ENCODE measurements at places on chromosomes 6 and 20.

DNA sequence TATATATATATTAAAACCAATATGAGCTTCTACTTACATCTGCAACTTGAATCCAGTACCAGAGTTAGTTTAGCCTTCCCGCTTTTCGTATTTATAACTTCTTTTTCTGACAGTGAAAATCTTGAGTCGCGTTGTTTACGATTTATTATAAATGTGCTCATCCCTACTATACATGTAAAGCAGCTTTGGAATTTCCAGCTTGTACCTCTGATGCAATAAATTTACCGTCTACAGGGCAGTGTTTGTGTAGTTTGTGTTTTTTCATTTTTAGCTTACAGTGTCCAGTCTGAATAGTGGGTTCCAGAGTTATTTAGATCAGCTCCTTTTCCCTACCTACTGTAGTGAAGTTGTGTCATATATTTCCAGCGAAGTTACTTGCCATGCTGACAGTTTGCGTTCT, 66.3 kb downstream of the TIAM2 start:
- no peak for DNase-seq

GRCh38 chr6:44667668-44668390, 280.3 kb downstream of the CDC5L start:
- no peak for DNase-seq

GRCh38 chr20:11432407-11432806, 485.3 kb upstream of the BTBD3 start:
- DNase-seq = no peak

DNA sequence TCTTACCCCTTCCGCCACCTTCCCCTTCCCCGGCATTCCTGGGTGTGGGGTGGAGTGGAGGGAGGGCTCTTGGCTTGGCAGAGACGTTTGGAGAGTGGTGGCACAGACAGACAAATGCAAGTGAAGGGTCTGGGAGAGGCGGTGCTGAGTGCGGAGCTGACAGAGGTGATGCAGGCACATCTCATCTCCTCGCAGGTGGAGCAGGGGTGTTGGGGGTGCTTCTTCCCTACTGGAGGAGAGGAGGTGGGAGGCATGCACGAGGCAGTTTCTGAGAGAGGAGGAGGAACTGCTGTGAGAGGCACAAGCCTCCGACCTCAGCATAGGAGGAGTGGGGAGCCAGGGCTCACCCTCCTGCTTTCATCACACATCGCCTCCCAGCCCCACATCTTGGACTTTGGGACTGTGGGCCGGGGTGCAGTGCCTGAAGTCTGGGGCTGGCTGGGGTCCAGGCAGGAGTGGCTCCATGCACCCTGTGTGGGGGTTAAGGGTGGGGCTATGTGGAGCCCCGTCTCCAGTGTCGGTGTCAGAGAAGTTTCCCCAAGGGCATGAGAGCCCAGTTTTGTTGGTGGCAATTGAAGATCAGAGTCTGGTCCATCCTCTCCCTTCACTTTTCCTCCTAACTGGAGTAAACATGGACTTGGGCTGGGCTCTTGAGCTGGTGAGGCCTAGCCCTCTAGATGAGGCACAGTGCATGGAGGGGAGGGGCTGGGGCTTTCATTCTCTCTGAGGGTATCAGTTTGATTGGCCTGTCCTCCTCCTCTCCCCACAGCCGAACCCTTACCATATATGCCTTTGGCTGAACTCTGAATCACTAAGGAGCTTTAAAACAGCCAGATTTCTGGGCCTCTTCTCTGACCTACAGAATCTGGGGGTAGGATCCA, 20.2 kb upstream of the SLC22A7 start:
- no peak for DNase-seq
